NCI-H1092 treated with DMSO at 0.1 percent for 48 hours (cell line): ENCODE measurements at places on chromosomes 1 and 21.

- DNase-seq: peak; percentile 16
Observed at GRCh38 chr1:65066766-65067490, 81.1 kb upstream of the AK4 start.

DNA sequence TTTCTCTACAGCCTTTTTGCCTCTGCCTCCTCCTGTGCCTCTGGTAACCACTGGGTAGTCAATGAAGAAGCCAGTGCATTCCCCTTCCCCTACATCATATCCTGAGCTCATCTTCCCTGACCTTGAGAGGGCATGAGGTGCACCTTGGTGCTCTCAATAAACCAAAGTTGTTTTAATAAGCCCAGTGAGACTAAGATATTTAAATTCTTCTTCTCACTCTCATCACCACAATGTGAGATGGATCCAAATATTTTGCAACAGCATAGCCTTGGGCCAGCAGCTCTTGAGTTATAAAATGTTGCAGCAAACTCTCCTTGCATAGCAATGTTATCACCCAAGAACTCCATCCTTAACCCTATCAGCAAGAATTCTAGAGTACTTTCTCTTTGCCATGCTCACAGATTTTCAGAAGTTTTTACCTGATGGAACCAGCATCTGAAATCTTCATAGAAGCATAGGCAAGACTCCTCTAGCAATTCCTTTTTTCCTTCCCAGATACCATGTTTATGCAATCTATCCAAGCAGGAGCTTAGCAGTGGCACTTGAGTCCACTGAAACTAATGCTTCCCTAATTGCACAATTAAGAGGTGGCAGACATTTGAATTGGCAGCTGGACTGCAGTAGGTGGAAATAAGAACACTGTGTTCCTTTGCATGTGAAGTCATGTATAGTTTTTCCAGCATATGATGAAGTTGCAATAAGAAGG lies 36.8 kb downstream of the CDC7 start:
- no peak for DNase-seq

DNA sequence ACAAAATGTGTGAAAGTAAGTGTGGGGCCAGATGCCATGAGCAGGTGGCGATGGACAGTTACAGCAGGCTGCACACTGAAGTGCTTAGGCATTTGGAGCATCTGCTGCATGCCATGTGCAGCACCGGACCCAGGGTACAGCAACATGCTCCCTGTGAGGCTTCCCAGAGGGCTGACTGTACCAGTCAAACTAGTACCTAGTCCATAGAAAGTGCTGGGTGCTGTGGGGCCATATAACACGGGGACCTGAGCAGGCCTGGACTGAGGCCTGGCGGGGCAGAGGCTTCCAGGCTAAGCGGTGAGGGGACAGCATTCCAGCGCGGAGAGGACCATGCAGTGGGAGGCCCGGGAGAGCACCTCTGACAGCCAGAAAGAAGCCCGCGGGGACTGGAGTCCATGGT lies 29.9 kb upstream of the PKP1 start:
- no peak for DNase-seq

GRCh38 chr1:26727476-26727875 lies 31.7 kb downstream of the ARID1A start:
- DNase-seq: no peak

- DNase-seq: no peak
Observed at GRCh38 chr1:21537932-21538630, 28.9 kb downstream of the ALPL start.
